Jurkat, Clone E6-1 (cell line): ENCODE measurements at places on chromosomes 6 and 20.

- no peak for DNase-seq
Measured at GRCh38 chr6:144171406-144171805, 21.1 kb downstream of the STX11 start.

- DNase-seq, result no peak
Measured at GRCh38 chr20:48932375-48932941, 10.9 kb downstream of the ARFGEF2 start.

- no peak for DNase-seq
Measured at GRCh38 chr6:142932889-142933288, 12.1 kb downstream of the HIVEP2 start.

GRCh38 chr20:63957690-63958441 is 1.6 kb upstream of the UCKL1 start:
- no peak for DNase-seq

GRCh38 chr6:165049362-165049761 is 260.0 kb downstream of the C6orf118 start:
- DNase-seq, result peak; percentile 16

GRCh38 chr6:83044091-83044768 is 21.4 kb downstream of the UBE3D start:
- no peak for DNase-seq

GRCh38 chr20:19003366-19004336 is 190.1 kb downstream of the SCP2D1 start:
- DNase-seq, result no peak

DNA sequence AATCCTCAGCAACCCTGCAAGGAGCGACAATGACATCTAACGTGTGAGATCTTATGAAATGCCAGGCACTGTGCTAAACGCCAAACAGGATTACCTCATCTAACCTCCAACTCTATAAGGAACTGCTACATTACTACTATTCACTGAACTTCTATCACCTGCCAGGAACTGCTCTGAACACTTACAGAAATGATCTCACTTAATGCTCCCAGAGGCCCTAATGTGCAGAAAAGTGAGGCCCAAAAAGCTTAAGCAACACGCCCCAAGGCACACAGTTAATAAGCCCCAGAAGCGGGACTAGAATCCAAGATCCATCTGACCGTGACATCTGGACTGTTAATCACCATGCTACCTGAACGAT is 28.5 kb downstream of the TRAM2 start:
- no peak for DNase-seq

DNA sequence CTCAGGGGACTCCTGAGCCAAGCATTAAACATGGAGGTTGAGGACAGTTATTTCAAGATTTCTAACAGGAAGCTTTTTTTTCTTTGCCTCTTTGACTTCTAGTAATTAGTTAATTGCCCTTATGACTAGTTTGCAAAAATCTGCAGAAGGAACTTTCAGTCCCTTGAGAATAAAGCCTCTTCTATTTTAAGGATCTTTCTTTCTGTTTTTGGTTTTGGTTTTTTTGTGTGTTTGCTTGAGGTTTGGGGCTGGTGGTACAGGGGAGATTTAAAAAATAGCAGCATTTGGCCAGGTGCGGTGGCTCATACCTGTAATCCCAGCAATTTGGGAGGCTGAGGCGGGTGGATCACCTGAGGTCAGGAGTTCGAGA is 259.3 kb downstream of the BMP7 start:
- DNase-seq, result no peak

GRCh38 chr6:120108061-120108795 is 758.7 kb upstream of the MAN1A1 start:
- no peak for DNase-seq

DNA sequence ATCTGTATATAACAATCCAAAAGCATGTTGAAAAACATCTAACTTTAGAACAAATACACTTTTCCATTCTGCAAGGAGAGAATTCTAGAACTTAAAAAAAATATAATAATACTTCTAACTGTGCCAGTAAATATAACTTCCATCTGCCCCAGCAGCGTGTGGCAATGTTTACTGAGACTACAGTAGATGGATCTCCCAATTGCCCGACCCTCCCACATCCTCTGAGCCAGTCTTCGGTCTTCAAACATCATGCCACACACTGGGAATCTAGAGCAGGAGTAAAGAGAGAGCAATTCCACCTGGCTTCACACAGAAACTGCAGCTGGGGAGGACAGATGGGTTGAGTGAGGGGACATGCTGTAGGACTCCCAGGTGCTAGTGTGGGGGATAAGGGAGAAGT is 121.3 kb upstream of the NHSL1 start:
- no peak for DNase-seq

DNA sequence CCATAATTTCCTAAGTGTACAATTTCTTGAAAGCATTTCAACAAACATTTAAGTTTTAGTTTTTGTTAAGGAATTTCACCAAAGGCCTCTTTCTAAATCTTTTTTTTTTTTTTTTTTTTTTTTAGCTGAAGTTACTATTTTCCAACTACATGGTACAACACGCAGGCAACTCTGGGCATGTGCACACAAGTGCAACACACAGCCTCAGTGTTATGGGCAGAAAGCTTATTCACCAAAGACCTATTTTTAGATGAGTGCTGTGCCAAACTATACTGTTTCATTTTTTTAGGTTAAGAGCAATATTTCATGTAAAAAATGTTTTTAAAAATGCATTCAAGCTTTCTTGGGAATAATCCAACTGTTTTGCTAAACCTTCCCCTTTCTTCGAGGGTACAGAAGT is 42.0 kb upstream of the MAP3K4 start:
- DNase-seq, result no peak

DNA sequence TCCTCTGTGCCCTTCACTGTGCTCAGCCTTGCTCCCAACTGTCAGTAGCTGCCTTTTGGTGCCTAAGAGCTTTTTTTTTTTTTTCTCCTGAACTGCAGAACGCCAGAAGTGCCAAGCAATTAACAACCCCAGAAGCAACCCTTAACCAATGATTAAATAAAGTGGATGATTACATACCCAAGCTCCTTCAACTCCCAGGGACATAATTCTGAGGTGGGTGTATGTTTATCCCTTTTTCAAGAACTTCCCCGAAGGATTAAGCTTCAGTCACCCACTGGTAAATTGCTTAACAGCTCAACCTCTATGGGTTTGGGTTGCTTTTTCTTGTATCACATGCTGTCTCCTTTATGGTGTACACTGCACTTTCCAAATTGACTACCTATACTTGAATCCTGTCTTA is 41.1 kb downstream of the KLHL31 start:
- peak; percentile 23 for DNase-seq

DNA sequence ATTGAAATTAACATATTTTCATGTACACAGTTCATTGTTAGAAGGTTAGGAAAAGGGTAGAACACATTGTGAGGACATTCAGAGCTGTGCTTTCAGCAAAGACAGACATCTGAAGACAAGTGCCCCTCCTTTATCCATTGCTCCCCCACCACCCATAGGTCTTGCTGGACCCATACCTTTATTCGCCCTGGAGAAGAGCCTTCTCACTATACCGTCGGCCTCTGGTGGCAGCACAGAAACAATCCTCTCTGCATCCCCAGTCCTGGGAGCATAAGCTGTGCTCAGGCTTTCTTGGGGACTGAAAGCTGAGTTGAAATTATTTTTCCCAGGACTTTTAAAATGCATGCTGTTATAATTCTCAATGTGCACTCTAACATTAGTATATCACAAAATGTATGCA is 372.3 kb downstream of the EPHA7 start:
- no peak for DNase-seq

DNA sequence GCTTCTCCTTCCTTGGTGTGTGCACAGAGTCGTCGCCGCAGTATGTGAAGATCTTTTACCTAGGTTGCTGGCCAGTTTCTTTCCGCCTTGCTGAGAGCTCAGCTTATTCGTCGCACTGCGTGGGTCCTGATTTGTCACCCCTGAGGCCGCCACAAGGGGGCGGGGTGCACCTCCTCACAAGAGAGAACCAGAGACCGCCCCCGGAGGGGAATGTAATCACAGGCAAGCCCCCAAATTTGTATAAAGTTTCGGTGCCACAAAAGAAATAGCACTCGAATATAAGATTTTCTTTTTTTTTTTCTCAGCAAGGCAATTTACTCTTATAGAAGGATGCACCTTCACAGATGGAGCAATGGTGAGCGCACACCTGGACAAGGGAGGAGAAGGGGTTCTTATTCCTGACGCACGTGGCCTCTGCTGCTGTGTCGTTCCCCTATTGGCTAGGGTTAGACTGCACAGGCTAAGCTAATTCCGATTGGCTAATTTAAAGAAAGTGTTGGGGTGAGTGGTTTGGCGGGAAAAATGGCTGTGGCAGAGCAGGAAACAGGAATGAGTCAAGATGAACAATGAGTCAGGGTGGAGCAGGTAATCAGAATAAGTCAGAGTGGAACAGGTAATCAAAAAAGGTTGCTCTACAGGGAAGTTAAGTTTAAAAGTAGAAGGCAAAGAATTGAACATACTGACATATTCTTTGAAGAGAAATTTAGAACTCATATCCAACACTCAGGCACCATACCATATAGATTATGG is 19.5 kb downstream of the NCOA3 start:
- DNase-seq, result no peak

GRCh38 chr20:56552911-56553629 is 20.0 kb downstream of the FAM209B start:
- DNase-seq, result no peak

GRCh38 chr20:40054311-40054710 is 634.7 kb downstream of the MAFB start:
- no peak for DNase-seq

DNA sequence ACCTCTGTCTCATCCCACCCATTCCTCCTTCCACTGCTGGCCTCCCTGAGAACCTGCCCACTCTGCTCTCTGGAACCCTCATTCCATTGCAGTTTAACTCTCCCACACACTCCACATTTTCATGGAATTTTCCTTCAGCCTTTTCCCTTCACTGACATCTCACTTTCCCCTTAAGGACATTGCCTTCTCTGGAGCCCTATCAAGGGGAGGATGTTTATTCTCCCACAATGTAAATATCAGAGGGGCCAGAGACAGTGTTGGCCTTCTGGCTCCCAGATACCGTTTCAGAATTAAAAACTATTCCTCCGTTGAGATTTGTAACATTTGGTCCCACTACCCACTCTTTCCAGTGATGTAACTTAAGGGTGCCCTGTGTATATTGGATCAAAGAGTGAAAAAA is 199.5 kb upstream of the KCNK16 start:
- no peak for DNase-seq

- no peak for DNase-seq
Measured at GRCh38 chr6:34581561-34581920, 25.4 kb upstream of the SPDEF start.

- DNase-seq, result no peak
Measured at GRCh38 chr20:48172357-48172702, 387.0 kb upstream of the SULF2 start.

DNA sequence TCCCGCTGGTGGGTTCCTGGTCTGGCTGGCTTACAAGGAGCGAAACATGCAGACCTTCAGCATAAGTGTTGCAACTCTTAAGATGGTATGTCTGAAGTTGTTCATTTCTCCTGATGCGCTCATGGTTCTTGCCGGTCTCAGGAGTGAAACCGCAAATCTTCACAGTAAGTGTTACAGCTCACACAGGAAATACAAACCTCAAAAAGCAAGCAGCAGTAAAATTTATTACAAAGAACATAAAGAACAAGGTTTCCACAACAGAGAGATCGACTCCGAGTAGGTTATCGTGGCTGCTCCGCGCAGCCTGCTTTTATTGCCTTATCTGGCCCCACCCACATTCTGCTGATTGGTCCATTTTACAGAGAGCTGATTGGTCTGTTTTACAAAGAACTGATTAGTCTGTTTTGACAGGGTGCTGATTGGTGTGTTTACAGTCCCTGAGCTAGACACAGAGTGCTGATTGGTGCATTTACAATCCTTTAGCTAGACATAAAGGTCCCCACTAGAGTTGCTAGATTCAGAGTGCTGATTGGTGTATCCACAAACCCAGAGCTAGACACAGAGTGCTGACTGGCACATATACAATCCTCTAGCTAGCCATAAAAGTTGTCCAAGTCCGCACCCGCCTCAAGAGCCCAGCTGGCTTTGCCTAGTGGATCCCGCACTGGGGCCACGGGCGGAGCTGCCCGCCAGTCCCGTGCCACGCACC is 39.2 kb downstream of the TRIM27 start:
- peak; percentile 95 for DNase-seq

DNA sequence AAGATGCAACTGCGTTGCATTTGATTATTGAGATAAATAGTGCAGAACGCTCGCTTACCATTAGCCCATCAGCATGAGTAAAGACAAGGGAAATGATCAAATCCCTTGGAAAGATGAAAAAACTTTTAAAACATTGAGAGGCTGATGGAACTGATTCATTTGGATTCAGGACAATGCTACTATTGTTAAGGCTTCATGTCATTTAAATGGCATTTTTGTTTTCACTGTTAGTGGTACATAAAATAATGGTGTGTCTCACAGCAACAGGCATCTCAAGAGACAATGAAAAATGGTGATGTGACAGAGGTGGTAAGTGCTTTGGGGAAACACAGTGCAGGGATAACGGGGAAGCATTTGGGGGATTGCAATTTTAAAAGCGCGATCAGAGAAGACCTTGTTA is 159.7 kb upstream of the KCNG1 start:
- DNase-seq, result no peak

DNA sequence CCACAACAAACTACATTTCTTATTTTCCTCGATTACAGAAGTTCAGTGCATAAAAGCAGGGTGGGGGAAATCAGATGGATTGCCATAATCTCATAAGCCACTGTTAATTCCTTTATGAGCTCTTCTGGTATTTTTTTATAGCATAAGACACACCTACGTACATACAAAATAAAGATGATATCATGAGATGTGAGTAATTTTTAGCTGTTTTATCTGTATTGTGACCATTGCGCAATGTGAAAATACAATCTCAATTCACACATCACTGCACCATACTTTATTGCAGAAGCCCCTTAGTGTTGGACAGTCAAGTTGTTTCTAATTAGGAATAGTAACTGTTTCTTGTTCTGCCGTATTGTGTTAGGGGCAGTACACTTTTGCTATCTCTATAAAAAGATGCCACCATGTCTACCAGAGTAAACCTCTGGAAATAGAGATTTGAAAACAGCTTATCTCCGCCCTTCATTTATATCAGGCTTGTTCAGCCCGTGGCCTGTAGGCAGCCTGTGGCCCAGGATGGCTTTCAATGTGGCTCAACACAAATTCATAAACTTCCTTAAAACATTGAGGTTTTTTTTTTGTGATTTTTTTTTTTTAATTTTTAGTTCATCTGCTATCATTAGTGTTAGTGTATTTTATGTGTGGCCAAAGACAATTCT is 90.4 kb downstream of the FARS2 start:
- no peak for DNase-seq

- peak; percentile 72 for DNase-seq
Measured at GRCh38 chr20:17612287-17612991, 42.6 kb downstream of the DSTN start.

GRCh38 chr6:35728683-35729678 is 7.9 kb upstream of the ARMC12 start:
- peak; percentile 84 for DNase-seq

GRCh38 chr6:160258346-160259142 is at the start of gene SLC22A2:
SLC22A2 (minus strand) TSS chr6:160258821; CDS start chr6:160258757, 64 bp downstream.
- DNase-seq, result no peak

- DNase-seq, result no peak
Measured at GRCh38 chr6:118784641-118785164, 109.2 kb upstream of the ASF1A start.

DNA sequence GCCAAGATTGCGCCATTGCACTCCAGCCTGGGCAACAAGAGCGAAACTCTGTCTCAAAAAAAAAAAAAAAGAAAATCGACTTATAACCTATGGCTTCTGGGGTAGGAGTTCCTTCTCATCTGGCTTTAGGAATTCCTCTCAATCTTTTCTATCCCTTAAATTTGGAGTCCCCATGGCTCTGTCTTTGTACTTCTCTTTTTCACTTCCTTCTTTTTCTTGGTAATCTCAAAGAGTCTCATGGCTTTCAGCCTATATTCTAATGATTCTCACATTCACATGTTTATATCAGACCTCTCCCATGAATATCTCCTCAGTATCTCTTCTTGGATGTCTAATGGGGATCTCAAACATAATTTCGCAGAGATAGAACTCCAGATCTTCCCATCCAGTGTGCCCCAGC is 42.8 kb upstream of the RALGAPA2 start:
- DNase-seq, result no peak
